ENCODE measurements at places on chromosomes 4 and X.

GRCh38 chr4:184019076-184019475, 114.0 kb downstream of the STOX2 start:
- no peak for DNase-seq

- no peak for DNase-seq
Measured at GRCh38 chr4:173436771-173437265, 37.9 kb upstream of the SCRG1 start.

DNA sequence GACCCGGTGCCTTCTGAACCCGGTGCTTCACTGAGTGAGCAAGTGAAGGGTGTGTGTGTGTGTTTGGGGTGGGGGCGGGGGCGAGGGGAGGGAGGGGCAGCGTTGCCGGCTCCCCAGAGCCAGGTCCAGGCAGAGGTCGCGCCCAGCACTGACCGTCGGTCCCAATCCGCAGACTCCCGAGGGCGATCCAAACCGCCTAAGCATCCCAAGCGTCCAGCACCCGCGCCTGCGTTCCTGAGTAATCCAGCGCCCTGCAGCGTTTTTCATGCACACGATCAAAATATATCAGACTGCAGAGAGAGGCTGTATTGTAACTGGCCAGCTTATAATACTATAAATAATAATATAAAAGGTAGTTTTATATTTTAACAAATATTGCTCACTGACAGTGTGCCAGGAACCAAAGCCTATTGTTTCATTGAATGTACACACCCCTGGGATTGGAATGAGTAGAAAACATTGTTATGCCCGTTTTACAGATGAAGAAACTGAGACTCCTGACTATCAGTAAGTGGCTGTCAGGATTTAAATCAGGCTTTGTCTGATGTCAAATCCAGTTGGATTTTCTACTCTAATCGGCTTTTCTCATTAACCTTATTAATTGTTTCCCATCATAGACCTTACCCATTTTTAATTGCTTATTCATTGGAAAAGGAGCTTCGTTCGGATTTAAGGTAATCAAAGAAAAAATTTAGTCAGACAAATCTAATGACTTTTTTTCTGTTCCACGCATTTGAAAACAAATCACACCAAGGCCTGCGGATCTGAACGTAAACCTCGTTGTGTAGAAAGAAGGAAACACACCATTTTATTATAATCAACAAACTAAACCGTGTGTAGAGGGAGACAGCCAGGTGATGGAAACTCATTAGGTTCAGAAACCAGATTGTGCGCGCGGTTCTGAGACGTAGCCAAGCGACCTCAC, 4.0 kb upstream of the NKX3-2 start:
- DNase-seq = no peak

DNA sequence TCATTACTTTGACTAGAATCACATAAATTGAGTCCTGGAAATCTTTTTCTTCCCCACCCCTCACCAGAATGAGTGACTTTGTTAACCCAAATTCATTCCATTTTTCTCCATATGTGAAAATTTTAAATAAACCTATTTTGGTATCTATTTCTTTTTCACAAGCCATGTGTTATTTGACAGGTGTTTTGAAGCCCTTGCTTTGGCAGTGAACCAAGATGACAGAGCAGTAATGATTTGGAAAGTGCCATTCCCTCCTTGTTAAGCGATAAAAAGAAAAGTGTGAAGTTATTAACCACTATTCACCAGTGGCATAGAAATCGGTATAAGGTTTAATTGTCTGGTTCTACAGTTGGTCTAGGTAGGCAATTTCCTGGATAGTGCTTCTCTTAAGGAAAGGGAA, 66.1 kb downstream of the POLA1 start:
- DNase-seq = no peak

DNA sequence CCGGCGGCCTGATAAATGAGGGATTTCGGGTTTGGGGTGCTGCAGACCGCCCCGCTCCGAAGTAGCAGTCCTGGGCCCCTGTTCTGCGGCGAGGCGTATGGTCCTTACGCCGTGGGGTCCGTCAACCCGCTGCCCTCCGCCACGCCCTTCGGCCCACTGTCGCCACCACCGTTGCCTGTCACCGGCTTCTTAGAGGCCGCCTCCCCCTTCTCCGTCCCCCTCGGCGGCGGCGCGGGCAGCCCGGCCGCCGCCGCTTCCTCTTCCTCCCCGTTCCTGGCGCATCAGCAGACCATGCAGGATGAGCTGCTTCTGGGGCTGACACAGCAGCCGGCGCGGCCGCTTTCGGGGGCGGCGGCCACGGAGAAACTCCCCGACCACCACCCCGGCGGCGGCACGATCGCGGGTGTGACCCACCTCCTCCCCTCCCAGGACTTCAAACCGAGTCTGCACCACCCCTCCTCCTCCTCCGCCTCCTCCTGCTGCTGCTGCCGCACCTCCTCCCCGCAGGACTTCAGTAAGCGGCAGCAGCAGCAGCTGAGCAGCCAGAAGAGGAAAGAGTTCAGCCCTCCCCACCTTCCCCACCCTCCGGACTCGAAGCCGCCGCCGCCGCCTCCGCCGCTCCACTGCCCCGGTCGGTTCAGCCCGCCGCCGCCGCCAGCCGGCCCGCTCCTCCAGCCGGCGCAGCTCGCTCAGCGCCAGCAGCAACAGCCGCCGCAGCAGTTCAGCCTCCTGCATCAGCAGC, 549 bp downstream of the CPEB2 start:
- peak; percentile 72 for DNase-seq

GRCh38 chr4:182929296-182929695, 12.1 kb upstream of the DCTD start:
- no peak for DNase-seq

DNA sequence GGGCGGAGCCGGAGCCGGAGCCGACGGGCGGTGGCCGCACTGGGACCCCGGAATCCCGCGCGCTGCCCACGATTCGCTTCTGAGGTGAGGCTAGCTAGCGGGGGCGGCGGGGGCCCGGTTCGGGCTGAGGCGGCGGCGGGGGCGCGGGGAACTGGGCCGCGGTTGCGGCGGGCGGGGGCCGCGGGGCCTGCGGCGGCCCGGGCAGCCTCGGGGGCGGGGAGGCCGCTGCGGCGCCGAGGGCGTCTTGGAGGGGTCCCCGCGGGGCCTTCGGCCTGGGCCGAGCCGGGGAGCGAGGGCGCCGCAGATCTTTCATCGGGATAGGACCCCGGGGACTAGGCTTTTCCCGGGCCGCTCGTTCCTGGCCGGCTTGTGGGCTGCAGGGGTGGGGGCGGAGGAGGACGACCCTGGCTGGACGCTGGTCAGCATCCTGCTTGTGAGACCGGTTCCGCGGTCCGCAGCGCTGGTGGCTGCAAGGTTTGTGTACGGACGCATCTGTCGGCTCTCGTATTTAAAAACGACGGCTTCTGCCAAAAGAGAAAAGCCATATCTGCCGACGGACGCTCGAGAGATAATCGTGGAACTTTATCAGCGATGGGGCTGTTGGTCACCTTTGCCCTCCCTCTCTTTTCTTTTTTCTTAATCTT, 419 bp downstream of the ADD1 start:
- no peak for DNase-seq

GRCh38 chrX:16671005-16671404, 21.0 kb downstream of the S100G start:
- no peak for DNase-seq

GRCh38 chr4:144338148-144338547, 197.6 kb upstream of the GYPA start:
- no peak for DNase-seq

GRCh38 chrX:45954026-45954425, 591.2 kb downstream of the ZNF674 start:
- no peak for DNase-seq

DNA sequence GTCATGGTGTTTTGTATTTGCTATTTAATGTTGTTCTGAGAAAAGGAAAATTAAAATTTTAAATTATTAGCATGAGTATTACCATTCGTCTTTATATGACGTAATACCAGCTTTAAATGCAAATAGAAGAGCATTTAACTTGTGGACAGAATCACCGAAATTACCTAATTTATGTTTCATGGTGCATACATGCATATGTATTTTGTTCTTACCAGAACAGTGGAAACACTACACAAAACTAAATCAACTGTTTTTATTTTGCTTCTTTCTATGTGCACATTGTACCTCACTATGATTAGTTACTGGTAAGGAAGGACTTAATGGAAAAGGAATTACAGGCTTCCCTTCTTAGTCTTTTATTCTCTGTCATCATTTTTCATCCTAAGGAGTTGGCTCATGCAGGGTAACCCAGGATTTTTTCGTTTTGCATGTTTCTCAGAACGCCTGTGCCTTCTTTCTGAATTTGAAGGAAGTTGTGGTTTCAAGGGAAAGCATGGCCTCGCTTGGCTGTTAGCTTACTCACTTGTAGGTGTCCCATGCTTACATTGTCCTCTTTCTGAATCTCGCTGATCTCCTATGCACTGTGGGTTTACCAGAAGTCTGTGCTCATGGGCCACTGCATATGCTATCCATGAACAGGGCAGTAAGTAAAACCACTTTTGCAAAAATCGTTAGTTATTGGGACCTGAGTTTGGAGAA, 300.0 kb upstream of the PUDP start:
- DNase-seq = no peak

DNA sequence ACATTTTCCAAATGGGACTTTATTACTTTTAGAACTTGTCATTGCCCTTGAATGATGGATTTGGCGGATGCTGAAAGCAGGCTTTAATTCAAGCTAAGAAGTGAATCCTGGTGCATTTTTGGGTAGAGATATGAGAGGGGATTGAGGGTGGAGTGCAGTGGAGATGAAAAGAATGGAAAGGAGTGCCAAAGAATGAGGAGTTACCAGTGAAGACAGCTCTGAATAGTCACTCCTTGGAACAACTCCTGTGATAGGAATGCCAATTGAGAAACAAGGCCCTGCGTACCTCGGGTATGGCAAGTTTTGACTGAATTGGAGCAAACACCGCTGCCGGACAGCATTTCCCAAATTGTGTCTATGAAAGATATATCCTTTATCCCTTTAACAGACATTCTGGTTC, 36.5 kb upstream of the ETNPPL start:
- DNase-seq = no peak

DNA sequence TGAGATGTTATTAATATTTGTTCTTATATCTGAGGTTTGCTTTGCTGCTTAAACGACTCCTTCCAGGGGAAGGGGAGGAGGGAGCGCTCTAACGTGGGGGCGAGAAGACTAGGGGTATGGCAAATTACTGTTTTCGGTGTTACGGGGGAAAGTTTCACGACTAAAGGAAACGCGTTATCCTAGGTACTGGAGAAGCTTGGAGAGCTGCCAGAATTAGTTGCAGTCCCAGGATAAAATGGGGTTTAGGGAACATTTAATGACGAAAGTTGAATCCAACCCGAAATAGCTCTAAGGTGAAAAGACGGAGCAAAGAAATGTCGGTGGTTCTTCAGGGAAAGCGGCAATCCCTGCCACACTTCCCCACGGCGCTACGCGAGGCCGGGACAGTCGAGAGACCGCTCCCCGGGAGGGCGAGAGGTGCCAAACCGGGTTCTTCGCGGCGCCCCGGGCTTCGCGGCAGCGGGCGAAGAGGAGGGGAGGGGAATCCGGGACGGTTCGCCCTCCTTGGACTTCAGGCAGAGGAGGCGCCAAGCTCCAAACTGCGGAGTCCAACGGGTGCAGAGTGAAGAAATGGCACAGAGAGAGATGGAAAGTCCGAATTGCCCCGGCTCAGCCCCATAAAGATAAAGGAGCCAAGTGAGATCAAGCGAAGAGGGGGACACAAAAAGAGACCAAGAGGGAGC, 724 bp downstream of the THOC2 start:
- DNase-seq = no peak

- peak; percentile 58 for DNase-seq
Measured at GRCh38 chr4:138919094-138919936, 96.3 kb upstream of the NOCT start.

- DNase-seq = no peak
Measured at GRCh38 chr4:15198070-15198727, 195.9 kb downstream of the CPEB2 start.

GRCh38 chrX:30950391-30950790, 61.3 kb upstream of the TAB3 start:
- DNase-seq = no peak

GRCh38 chr4:815464-816146, 10.3 kb downstream of the CPLX1 start:
- no peak for DNase-seq

DNA sequence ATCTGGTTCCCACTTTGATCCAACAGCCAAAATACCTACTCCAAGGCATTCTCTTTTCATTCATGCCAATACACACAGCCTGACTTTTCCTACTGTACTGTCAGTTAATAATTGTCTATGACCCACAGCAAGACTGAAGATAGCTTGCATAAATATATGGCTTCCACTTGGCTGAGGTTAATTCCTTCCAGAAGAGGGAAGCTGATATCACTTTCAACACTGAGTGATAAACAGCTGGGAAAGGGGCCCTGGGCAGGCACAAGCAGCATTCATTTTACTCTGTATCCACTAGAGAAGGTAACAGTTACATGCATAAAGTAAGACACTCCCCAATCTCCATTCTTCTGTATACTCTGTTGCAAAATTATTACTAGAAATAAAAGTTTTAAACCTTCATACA, 200.2 kb upstream of the UGT8 start:
- no peak for DNase-seq

DNA sequence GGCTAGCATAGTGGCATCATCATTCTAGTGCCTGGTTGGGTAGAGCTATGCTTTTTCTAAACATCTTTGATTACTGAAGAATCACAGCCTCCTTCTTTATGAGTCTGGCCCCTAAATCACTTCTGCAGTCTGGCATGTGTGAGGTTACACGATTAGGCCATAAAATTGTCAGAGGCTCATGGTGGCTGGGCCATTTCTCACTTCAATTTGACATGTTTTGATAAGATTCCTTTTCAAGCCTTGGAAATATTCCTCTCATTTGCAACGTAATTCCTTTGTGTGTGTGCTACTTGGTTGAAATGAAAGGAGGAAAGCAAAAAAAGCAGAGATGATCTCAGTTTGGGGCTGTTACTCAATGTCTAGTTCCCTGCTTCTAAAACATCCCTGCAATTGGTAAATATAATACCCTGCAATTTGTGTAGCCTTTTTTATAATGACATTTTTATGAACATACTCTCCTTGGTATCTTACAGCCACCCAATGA, 6.2 kb downstream of the CCKAR start:
- no peak for DNase-seq

DNA sequence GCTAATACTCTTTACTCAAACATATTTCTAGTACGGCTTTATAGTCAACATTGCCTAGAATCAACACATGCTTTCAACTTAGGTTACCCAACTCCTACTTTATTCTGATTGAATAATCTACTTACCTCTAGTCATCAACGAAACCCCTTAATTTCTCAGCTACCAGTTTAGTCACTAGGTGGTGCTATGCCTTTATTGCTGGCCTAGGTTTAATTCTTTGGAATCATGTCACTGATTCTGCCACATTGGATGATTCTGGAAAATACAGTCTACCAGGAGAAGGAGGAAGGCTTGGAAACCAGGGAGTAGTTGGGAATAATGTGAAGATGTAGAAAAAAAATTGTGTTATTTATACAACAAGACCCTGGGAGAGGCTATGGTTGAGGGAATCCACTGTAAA, 167.7 kb downstream of the DCAF12L2 start:
- no peak for DNase-seq

DNA sequence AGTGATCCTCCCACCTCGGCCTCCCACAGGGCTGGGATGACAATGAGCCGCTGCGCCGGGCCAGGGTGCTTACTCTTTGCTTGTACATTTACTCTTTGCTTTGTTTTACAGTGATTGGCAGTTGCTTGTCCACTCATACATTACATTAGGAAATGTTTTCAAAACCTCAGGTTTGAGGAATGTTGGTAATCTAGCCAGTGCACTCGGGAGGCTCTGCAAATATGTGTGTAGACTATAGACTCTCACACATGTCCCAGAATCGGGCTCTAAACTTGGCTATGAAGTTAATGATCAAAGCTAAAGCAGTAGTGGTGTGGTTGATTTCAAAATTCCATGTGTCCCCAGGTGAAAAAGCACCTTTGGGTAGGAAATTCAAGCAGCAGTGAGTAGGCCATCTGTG, 20.5 kb downstream of the TRMT44 start:
- DNase-seq = no peak

GRCh38 chrX:111830571-111830970, 45.4 kb upstream of the TRPC5OS start:
- DNase-seq = no peak
